ENCODE measurements at places on chromosomes 1 and 21.

DNA sequence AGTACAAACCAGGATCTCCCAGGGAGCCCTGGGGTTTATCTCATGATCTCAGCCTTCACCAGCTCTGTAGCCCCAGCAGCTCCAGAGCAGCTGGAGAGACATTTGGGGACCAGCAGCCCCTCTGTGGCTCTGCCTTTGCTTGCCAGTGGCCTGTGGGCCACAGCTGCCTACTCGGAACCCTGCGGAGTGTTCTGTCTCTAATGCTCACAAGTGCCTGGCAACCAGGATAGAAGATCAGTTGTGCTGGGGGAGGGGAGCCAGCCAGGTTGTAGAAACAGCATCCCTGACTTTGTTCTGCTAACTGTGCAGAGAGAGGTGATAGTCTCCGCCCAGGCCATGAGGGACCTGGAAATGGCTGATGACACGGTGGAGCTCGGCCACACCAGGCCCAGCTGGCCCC lies 50.9 kb upstream of the KCNJ15 start:
- no peak for DNase-seq

DNA sequence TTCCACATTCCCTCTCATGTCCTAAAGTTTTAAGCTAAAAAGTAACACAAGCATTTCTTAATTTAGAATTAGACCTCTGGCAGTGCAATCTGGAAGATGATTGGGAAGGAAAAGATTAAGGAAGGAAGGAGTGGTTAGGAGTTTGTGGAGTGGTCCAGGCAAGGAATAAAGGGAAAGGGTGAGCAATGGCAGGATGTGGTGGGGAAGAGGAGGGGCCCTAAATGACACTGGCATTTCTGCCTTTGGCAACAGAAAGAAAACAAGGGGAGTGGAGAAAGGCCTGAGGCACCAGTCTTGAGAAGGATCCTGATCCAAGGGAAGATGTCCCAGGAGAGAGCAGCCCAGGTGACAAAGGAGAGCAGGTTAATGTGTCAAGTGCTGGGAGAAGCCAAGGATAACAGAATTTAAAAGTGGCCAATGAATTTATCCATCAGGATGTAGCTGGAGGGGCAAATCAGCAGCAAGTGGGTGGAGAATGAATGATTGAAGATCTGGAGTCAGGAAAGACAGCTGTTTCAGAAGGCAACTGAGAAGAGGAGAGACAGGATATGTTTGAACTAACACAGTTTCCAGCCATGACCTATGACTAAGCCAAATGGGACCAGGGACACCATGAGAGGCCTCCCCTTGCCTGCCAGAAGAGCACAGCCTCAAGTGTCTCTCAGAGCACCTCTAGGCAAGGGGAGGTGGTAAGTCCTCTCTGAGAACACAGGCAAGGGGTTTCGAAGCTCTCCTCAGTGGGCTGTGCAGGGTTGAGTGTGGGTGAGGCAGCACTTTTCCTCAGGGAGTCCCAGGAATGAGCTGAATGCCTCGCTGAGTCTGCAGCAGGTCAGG lies 20.9 kb upstream of the LY9 start:
- no peak for DNase-seq

- no peak for DNase-seq
Measured at GRCh38 chr1:157732755-157733154, 32.2 kb upstream of the FCRL3 start.

DNA sequence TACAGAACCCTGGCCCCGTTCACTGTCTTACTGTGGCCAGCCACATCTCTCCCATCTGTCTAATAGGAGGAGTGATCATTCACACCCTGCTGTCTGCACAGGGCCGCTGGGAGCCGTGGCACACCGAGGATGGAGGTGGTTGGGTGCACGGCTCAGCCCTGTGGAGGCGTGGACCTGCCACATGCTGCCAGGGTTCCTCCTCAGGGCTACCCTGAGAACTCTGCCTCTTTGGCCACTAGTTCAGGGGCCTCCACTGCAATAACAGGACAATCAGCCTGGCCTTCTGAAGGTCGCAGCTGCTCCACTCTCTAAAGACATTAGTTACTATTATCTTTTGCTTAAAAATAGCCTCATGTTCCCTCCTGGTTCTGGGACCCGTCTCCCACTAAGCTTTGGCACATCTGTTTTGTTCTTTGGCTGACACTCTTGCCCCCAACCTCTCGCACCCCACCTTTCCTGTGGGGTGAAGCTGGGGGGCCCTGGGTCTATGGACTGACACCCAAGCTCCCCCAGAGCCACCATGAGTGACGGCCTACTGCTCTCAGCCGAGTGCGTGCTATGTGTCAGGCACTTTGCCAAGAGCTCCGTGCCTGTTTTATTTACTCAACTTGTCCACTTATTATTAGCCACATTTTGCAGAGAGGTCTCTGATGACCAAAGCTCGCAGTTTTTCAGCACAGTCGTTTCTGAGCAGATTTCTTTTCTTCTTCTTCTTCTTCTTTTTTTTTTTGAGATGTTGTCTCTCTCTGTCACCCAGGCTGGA lies 66.3 kb downstream of the ARHGEF10L start:
- DNase-seq, result no peak

GRCh38 chr1:216523449-216524190 lies 100.4 kb upstream of the USH2A start:
- no peak for DNase-seq

- no peak for DNase-seq
Measured at GRCh38 chr1:10932088-10932487, 80.4 kb upstream of the TARDBP start.

- DNase-seq, result no peak
Measured at GRCh38 chr1:248585266-248585665, 10.7 kb upstream of the OR2T34 start.

DNA sequence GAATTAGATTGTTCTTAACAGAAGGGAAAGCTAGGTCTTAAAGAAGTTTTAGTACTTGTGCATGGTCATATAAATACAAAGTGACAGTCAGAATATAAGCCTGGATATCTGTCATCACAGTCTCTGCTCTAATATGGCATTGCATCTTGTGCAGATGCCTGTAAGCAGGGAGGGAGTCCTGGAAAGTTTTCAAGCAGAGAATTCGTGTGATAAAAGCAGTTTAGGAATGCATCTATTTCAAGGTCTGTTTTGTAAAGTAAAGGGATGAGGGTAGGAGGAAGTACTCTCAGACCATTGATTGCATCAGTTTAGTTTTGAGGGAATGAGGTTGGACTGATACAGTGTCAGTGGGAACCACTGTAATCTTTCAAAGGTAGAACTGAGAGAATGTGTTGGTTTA lies 30.6 kb downstream of the IARS2 start:
- DNase-seq, result no peak

GRCh38 chr1:7553042-7553690 lies 217.9 kb upstream of the VAMP3 start:
- DNase-seq, result no peak

- no peak for DNase-seq
Measured at GRCh38 chr1:243354511-243355153, 98.8 kb downstream of the SDCCAG8 start.

- DNase-seq, result no peak
Measured at GRCh38 chr1:201320168-201320788, 37.0 kb downstream of the PKP1 start.

DNA sequence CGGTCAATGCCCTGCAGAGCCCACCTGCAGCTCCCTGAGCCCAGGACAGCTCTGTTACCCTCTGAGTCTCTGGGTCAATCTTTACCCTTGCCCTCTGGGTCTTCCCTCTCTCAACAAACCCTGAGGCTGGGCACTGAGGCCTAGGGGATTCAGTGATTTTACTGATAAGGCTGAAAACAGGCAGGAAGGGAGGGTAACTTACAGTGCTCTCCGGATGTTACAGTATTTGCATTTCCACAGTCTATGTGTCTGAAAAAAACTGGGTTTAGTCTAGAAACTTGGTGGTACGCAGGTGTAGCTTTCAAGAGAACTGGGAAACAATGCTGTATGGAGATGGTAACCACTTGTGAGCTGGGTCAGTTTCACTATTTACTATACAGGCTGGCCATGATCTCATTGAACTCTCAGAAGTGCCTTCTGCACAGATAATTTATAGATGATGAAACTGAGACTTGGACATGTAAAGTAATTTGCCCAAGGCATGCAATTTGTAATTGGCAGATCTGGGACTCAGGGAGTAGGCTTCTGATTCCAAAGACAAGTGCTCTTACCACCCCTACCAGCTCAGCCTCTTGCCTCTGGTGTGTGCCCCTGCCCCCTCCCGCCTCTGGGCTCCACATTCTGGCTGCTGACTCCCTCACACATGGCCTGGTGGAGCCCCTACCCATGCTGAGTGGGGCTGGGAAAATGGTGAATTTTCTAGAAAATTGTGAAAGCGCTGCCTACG lies 48.8 kb downstream of the TENT5C start:
- DNase-seq, result no peak

- DNase-seq, result no peak
Measured at GRCh38 chr1:180854001-180854400, 58.7 kb upstream of the KIAA1614 start.

GRCh38 chr1:147245586-147246021 lies 3.1 kb downstream of the CHD1L start:
- no peak for DNase-seq

- no peak for DNase-seq
Measured at GRCh38 chr1:166170726-166171125, 3.9 kb upstream of the FAM78B start.

GRCh38 chr1:89546934-89547562 lies 22.4 kb downstream of the LRRC8B start:
- DNase-seq, result no peak

DNA sequence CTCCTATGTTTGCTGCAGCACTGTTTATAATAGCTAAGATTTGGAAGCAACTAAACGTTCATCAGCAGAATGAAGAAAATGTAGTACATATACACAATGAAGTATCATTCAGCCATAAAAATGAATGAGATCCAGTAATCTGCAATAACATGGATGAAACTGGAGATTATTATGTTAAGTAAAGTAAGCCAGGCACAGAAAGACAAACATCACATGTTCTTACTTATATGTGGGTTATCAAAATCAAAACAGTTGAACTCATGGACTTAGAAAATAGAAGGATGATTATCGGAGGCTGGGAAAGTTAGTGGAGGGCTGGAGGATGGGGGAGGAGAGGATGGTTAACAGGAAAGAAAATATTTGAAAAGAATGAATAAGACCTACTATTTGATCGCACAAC lies 1017.6 kb downstream of the KCNT2 start:
- DNase-seq, result no peak

- DNase-seq, result no peak
Measured at GRCh38 chr1:179393721-179394120, 27.9 kb downstream of the AXDND1 start.

DNA sequence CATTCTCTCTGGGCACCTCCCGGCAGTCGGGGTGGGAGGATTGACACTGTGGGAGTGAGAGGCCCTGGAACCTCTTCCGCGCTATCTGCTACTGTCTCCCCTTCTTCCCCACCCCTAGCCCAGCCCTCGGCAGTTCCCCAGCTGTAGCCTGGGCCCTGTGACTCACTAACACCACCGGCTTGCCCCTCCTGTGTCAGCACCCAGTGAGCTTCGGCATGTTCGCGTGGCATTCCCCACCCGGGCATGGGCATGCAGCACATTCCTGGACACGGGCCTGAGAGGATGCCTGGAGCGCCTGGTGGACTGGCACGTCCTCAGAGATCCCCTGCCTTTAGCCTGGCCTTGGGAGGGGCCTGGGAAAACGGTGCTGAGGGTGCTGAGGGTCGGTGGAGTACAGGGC lies 1.3 kb downstream of the CDK18 start:
- peak; percentile 35 for DNase-seq

DNA sequence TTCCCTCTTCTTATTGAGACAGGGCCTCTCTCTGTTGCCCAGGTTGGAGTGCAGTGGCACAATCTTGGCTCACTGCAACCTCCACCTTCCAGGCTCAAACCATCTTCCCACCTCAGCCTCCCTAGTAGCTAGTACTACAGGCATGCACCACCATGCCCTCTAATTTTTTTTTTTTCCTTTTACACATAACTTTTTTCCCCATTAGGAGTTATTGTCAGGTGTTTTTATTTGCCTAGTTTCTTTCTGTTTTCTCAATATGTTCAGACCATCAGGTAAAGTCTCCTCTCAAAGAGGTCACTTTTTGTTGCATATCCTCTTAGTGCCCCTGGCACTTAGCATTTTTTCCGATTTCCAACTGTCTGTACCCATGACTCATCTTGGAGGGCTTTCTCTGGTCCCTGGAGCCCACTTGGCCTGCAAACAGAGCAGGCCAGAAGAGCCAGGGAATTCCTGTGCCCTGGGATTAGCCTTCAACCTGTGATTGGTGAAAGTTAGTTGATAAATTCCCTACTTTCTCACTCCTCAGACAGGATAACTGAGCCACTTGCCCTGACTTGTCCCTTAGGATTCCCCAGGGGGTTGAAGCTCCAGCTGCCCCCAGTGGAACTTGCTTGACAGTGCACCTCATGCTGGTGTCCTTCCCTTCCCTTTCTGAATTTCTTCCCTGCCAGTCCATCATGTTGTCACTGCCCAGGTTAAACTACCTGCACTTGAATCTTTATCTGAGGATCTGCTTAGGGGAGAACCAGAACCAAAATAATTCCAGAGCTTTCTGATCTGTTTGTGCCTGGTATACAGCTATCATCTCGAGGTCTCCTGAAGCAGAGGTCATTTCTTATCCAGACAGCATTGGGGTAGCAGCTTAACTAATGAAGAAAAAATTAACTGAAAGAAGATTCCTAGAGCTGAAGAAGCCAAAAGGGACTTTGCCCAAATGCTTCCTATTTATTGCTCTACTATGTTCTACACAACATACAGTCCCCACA lies 2.4 kb downstream of the NTPCR start:
- DNase-seq, result no peak

GRCh38 chr1:30507401-30508174 lies 215.8 kb downstream of the MATN1 start:
- DNase-seq, result no peak

- no peak for DNase-seq
Measured at GRCh38 chr1:54051933-54052430, 1.0 kb downstream of the TMEM59 start.

GRCh38 chr1:41726899-41727748 lies 191.6 kb downstream of the HIVEP3 start:
- DNase-seq, result no peak

GRCh38 chr1:98496256-98496995 lies 165.1 kb upstream of the SNX7 start:
- DNase-seq, result no peak

- no peak for DNase-seq
Measured at GRCh38 chr1:66730462-66730861, 21.8 kb upstream of the DYNLT5 start.

DNA sequence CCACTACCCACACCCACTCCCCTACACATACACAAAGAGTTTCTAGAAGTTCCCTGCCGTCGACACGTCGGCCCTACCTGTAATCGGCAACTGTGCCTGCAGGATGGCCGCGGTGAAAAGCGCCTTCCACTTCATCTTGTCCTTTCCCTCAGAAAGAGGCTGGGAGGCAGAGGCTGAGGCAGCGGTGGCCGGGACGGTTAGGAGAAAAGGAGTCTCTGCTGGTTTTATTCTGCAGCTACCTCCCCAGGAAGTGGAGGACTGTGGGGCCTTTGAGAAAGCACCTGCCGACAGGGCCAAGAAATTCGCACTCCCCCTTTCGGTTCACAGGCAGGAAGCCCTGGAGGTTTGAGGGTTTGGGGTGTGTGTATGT lies at the start of gene CD247:
TSS of gene CD247 (minus strand) at position 199 of the 370 bp plus-strand sequence. CDS start at position 135, 64 bp downstream.
- no peak for DNase-seq

GRCh38 chr1:158154501-158154900 lies 26.2 kb upstream of the CD1D start:
- no peak for DNase-seq

All from caudate nucleus (tissue), 63 donors.